ENCODE measurements at places on chromosomes 2 and 18.

DNA sequence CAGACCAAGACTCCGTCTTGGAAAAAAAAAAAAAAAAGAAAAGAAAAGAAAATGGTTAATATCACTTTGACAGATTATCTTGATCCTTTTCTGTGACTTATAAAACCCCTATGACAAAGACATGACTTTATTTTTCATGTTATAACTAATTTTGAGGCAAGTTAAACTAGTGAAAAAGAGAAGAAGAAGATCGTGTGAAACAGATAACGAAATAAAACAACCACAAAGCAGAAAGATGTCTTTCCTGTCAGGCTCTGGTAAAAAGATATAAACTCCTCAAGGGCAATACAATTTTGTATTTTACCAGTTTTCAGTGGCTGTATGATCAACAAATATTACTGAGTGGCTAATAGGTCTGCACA is 13.4 kb upstream of the RBMS1 start:
- DNase-seq, result no peak

DNA sequence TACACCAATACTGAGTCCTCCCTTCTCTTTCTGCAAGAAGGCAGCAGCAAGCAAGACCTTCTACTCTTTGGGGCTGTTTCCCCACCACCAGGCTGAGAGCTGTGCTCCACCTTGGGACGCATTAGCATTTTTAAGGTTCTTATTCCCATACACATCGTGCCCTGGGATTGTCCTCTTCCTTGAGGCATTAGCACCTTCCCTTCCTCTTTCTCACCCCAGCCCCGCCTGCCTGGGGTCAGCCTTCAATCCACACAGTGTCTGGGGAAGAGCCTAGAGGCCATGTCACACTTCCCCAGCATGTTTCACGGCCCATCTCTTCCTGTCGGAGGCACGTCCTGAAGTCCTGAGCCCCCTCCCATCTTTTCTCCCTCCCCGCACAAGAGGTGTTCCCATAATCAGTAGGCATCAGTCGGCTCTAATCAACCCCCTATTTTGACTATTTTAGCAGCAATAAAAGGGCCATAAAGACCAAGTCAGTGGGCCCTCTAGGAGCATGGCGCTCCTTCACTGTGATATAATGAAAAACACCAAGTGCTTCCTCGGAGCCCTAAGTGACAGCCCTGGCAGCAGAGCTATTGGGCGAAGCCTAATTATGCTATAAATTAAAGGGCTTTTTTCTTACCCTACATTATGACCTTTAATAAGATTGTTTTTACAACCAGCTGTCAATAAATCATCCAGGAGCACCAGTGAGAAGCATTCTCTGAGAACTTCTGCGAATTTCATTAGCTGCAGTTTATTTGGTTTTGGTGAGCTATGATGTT is 55.0 kb upstream of the PKDCC start:
- DNase-seq, result no peak

- no peak for DNase-seq
Observed at GRCh38 chr2:359047-359446, 71.2 kb upstream of the ALKAL2 start.

DNA sequence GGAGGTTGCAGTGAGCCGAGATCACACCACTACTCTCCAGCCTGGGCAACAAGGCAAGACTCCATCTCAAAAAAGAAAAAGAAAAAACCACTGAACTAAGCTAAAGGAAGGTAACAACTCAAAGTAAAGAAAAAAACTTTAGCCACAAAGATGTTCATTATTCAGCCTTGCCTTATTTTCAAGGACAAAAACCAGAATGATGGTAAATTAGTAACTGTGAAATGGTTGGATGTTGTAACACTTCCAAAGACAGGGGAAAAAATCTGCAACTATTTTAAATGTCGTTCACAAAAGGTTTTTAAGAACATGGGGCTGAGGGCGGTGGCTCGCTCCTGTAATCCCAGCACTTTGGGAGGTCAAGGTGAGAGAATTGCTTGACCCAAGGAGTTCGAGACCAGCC is 10.1 kb downstream of the ADAM17 start:
- DNase-seq, result no peak

DNA sequence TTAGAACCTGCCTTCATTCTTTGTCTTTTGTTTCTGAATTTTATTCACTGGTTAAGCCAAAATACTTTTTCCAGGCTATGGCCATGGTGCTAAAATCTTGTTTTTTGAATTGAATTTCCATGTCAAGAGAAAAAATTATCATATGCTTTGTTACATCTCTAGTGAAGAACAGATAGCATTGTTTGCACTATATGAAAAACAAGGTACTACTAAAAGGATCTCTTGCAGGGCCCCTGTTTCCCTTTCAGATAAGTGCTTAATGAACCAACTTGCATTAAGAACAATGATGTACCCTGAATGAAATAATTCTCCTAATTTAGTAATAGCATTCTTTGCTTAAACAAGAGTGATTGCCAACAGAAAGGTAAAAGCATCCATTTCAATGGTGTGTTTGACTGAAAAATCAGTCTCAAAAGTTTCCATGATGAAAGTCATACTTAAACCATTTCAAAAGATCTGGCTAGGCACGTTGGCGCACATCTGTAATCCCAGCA is 4.3 kb upstream of the MYL12B start:
- DNase-seq, result no peak

GRCh38 chr2:102520801-102521200 is 47.8 kb downstream of the SLC9A4 start:
- DNase-seq, result no peak

Measured in esophagus squamous epithelium (tissue), 5 donors.